ENCODE measurements at places on chromosomes 6 and 20. TPM values are rescaled to one million over a fixed set of nuclear protein-coding genes. Genes with fewer than 3 reads are reported as not detected.

- no peak for DNase-seq
Observed at GRCh38 chr6:30747300-30747687, 2.9 kb upstream of the IER3 start.

- DNase-seq = no peak
Observed at GRCh38 chr6:131825946-131826345, 18.1 kb downstream of the ENPP1 start.

DNA sequence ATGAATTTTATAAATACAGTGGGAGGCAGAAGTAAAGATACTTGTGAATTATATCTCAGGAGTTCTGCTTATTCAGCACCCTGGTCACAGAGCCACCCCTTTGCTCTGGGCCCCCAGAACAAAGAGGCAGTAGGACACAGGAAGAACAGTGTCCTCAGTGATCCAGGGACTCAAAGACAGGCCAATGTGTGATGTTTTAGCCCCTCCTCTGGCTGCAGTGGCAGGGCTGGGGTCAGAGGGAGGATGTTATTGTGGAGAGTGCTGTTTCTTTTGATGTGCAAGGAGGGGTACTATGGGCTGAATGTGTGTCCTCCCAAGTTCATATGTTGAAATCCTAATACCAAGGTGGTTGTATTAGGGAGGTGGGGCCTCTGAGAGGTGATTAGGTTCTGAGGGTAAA lies 74.1 kb upstream of the MAP3K7 start:
- DNase-seq = no peak

- DNase-seq = no peak
Observed at GRCh38 chr6:115706324-115706723, 354.4 kb downstream of the FRK start.

GRCh38 chr6:135675862-135676261 lies 175.6 kb upstream of the PDE7B start:
- no peak for DNase-seq

GRCh38 chr20:63361519-63362435 lies 628 bp upstream of the CHRNA4 start:
- no peak for DNase-seq

DNA sequence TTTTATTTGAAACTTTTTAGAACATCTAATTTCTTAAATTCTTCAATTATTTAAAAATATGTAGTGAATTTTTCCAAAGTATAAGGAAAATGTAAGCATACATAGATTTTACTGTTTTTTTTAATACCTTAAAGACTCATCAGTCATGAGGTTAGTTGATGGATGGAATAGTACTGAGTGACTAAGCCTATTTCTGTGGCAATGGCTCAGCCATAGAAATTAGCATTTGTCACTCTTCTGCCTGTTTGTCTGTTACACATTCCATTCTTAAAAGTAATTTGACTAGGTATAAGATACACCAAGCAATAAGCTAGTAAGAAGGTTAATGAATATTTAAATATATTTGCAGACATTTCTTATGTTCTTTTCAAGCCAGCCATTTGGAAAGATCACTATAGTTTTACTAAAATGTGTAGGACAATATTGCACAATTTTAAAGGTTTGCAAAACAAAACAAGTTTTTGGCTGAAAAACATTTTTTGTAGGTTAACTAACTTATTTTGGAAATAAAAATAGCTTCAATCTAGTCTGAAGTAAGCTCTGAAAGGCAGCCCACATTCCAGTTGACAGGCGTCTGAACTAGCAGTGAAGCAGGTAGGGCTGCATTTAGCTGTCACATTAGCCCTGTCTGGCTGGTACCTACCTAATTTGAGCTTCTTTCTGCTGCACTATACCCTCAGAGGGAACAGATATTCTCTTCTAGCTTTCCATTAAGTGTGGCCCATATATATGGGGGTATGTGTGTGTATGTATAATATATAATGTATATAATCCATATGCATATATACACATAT lies 385.7 kb downstream of the GRIK2 start:
- peak; percentile 59 for DNase-seq

- DNase-seq = peak; percentile 38
Observed at GRCh38 chr6:113428702-113429101, 428.4 kb upstream of the MARCKS start.

DNA sequence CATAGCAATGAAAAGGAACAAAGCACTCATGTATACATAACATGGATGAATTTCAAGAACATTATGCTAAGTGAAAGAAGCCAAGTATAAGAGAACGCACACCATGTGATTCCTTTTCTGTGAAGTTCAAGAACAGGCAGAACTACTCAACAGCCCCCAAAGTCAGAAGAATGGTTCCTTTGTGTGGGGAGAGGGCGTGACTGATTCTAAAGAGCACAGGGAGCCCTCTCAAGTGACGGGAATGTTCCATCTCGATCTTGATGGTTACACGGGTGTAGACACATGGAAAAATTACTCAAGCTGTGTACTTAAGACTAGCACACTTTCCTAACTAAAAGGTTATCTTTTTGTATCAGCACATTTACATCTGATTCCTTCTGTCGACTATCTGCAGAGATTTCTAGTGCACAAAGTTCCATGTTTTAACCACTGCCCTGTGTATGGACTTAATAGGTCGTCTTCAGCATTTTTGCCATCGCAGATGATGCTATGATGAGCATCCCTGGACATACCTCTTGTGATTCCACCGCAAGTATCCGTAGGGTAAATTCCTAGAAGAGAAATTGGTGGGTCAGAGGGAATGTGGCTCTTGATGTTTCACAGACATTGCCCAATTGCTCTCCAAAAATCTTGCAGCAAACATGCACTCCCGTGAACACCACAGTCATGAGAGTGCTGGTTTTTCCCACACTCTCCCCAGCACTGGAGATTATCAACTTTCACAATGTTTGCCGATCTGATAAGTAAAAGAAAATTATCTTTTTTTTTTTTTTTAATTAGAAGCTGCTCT lies 279.3 kb downstream of the BMP7 start:
- no peak for DNase-seq

- peak; percentile 51 for DNase-seq
Observed at GRCh38 chr6:159169557-159170332, 545 bp downstream of the FNDC1 start.

DNA sequence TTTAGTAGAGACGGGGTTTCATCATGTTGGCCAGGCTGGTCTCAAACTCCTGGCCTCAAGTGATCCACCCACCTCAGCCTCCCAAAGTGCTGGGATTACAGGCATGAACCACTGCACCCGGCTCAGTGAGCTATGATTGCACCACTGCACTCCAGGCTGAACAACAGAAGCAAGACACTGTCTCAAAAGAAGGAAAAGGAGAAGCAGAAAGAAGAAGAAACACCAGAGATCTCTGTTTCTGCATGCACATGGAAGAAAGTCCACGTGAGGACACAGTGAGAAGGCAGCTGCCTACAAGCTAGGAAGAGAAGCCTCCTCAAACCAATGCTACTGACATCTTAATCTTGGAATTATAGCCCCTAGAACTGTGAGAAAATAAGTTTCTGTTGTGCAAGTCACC lies 16.0 kb downstream of the ECT2L start:
- DNase-seq = no peak

DNA sequence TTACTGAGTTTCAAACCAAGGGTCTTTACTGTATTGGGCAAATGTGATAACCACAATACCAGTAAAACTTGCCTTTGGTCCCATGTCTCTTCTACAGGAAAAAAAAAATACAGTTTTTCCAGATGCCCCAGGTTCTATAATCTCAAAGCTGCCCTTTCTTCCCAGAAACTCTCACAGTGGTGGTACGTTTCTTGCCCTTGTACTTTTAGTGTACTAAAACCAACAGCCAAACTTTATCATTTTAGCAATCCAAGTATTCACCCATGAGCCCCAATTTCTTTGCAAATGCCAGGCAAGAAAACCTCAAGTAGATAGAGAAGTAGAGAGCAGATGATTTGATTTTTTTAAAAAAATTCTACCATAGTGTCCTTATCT lies 157.8 kb downstream of the OR2B2 start:
- DNase-seq = no peak

DNA sequence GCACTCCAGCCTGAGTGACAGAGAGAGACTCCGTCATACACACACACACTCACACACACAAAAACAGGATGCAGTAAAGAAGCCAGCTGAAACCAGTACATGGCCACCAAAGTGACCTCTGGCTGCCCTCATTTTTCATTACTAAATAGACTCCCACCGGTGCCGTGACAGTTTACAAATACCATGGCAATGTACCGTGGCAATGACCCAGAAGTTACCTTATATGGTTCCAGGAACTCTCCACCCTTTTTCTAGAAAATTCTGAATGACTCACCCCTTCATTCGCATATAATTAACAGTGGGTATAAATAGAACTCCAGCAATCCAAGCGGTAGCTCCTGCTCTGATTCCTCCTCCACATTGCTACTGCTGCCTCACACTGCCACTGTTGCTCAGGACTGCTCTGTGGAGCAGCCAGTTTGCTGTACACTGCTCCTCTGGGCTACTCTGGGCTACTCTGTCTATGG lies 57.7 kb downstream of the SNX5 start:
- peak; percentile 93 for DNase-seq

DNA sequence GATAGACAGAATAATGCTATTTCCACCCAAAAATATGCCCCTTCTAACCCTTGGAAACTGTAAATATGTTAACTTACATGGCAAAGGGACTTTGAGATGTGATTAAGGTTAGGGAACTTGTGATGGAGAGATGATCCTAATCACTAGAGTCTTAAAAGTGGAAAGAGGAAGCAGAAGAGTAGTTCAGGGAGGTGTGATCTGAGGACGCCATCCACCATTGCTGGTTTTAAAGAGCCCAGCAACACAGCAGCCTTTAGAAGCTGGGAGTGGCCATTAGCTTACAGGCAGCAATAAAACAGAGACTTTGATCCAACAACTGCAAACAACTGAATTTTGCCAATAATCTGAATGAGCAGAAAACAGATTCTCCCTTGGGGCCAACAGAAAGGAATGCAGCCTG lies 30.6 kb downstream of the ZNF311 start:
- DNase-seq = no peak

GRCh38 chr20:48734104-48734749 lies 93.6 kb downstream of the PREX1 start:
- no peak for DNase-seq

GRCh38 chr6:135880066-135880972 lies 28.8 kb downstream of the PDE7B start:
- DNase-seq = peak; percentile 74

IL17A gene
- not detected for total RNA-seq

SENP6 gene
- total RNA-seq = 100 TPM

HSPA1L gene
- 1.1 TPM for total RNA-seq

GLP1R gene
- not detected for total RNA-seq

LY6G6D gene
- not detected for total RNA-seq

VSX1 gene
- not detected for total RNA-seq

Data from astrocyte (in vitro differentiated cells and primary cell).